Naive thymus-derived CD8-positive, alpha-beta T cell (primary cell): ENCODE measurements at places on chromosomes 4 and X.

GRCh38 chr4:156972379-156973015 is 898 bp upstream of the PDGFC start:
- peaks cover 8% of the 10 kb centered on the region for H3K36me3 ChIP-seq
- H3K4me1 ChIP-seq = peaks cover 15% of the 10 kb centered on the region
- H3K27ac ChIP-seq = no peak overlapping the region
- H3K4me3 ChIP-seq = peak overlapping the region; percentile 56
- no peak for DNase-seq
- peaks cover 49% of the 10 kb centered on the region for H3K27me3 ChIP-seq

- H3K4me1 ChIP-seq = no peaks in the 10 kb centered on the region
- H3K36me3 ChIP-seq = no peaks in the 10 kb centered on the region
- H3K4me3 ChIP-seq = no peak overlapping the region
- DNase-seq = no peak
- no peaks in the 10 kb centered on the region for H3K27me3 ChIP-seq
These were observed 953.6 kb upstream of the AGA start for GRCh38 chr4:178395798-178396197.

- H3K4me1 ChIP-seq = no peaks in the 10 kb centered on the region
- H3K36me3 ChIP-seq = peaks cover 7% of the 10 kb centered on the region
- peaks cover 9% of the 10 kb centered on the region for H3K27me3 ChIP-seq
- no peak for DNase-seq
- no peak overlapping the region for H3K4me3 ChIP-seq
These were observed 20.6 kb upstream of the HPGDS start for GRCh38 chr4:94363136-94363655.

GRCh38 chr4:128859887-128860677 is 50.6 kb downstream of the JADE1 start:
- H3K4me1 ChIP-seq = peaks cover 36% of the 10 kb centered on the region
- H3K36me3 ChIP-seq = peaks cover 26% of the 10 kb centered on the region
- H3K27ac ChIP-seq = no peak overlapping the region
- H3K4me3 ChIP-seq = no peak overlapping the region
- no peaks in the 10 kb centered on the region for H3K27me3 ChIP-seq
- DNase-seq = no peak

DNA sequence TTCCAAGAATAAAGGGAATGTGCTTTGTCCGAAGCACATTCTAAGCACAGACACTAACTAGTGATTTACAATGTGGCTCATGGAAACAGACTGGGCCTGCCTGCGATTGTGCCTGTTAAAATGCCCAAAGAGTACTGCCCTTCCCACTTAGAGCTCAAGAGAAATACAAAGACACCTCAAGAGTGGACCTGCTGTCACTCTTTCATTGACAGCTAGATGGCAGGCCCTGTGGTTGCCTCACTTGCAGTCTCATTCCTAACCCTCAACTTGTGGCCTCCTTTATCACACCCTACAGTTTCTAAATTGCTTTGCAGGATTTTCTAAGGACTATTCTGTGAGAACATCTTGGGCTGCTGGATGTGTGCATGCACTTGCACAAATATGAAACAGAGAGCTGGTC is 331.0 kb upstream of the EMCN start:
- H3K4me3 ChIP-seq = no peak overlapping the region
- no peak overlapping the region for H3K27ac ChIP-seq
- no peaks in the 10 kb centered on the region for H3K27me3 ChIP-seq
- H3K4me1 ChIP-seq = no peaks in the 10 kb centered on the region
- DNase-seq = no peak

GRCh38 chr4:123299212-123299691 is 97.3 kb upstream of the SPRY1 start:
- H3K4me3 ChIP-seq = no peak overlapping the region
- H3K4me1 ChIP-seq = peaks cover 8% of the 10 kb centered on the region
- peaks cover 3% of the 10 kb centered on the region for H3K36me3 ChIP-seq
- no peaks in the 10 kb centered on the region for H3K27me3 ChIP-seq
- DNase-seq = no peak
- H3K27ac ChIP-seq = no peak overlapping the region

GRCh38 chr4:7659429-7660175 is 224.9 kb upstream of the PSAPL1 start:
- no peaks in the 10 kb centered on the region for H3K27me3 ChIP-seq
- DNase-seq = no peak
- no peaks in the 10 kb centered on the region for H3K36me3 ChIP-seq
- no peaks in the 10 kb centered on the region for H3K4me1 ChIP-seq
- no peak overlapping the region for H3K4me3 ChIP-seq
- no peak overlapping the region for H3K27ac ChIP-seq
